NCI-H510A (cell line): ENCODE measurements at places on chromosomes 12 and 14.
A peak's percentile ranks its signal among the peaks of the same experiment; 100 is the strongest.

- DNase-seq = no peak
Observed at GRCh38 chr12:51980051-51980808, 26.5 kb upstream of the TAMALIN start.

- DNase-seq = no peak
Observed at GRCh38 chr12:62469704-62470103, 3.1 kb downstream of the MON2 start.

- DNase-seq = no peak
Observed at GRCh38 chr12:106461730-106462129, 104.2 kb downstream of the POLR3B start.

DNA sequence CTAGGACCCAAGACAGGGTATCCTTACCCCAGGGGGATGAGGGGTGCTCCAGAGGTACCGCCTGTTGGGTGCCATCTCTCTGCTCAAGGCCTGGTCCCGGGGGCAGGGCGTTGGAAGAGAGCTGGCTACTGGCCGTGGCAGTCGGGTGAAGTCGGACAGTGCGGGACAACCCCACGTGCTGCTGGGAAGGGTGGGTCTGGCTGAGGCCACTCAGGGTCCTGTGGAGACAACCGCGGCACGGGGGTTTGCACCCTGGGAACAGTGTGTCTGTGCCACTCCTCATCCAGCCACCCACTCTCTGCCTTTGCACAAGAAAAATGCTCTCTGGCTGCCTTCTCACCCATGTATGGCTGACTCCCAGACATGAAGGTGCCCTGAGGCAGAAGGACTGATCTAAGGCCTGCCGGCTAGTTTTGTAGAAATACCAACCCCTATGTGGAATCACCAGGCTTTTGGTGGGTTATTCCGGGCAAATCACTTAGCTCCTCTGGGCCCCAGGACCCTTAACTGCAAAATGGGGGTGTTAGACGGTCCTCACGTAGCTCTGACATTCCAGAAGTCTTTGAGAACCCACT lies 56.5 kb downstream of the LTBP2 start:
- no peak for DNase-seq

GRCh38 chr12:52204095-52204930 lies 12.5 kb upstream of the KRT80 start:
- DNase-seq = no peak

GRCh38 chr12:107955966-107956643 lies 173.0 kb upstream of the WSCD2 start:
- no peak for DNase-seq

GRCh38 chr12:119134284-119135072 lies 44.3 kb upstream of the HSPB8 start:
- no peak for DNase-seq

- DNase-seq = no peak
Observed at GRCh38 chr14:61641914-61642613, 53.2 kb upstream of the HIF1A start.

GRCh38 chr14:87131879-87132278 lies 861.1 kb downstream of the GALC start:
- peak; percentile 11 for DNase-seq

DNA sequence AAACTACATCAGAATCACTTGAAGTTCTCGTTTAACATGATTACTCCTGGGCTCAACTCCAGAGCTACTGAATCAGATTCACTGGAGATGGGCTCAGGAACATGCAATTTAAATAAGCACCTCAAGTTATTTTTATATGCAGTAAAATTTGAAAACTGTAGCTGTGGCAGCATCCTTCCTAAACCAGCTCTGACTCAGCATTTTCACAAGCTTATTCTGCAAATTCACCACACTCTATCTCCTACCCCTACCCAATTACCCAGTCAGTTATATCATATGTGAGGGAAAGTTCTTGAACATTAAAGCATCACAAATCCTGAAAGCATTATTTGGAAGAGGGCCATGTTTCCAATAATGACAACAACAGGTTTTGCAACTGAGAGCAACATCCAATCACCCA lies 24.2 kb upstream of the LRRC9 start:
- DNase-seq = no peak

GRCh38 chr14:29085546-29085945 lies 319.0 kb downstream of the FOXG1 start:
- DNase-seq = no peak

GRCh38 chr12:71524626-71525025 lies 85.0 kb downstream of the LGR5 start:
- DNase-seq = no peak
